ENCODE measurements at places on chromosomes 7 and 10.

- no peak for DNase-seq
Observed at GRCh38 chr10:83932245-83932644, 207.1 kb upstream of the GHITM start.

GRCh38 chr10:7945034-7945433 lies 109.5 kb upstream of the GATA3 start:
- DNase-seq, result no peak

DNA sequence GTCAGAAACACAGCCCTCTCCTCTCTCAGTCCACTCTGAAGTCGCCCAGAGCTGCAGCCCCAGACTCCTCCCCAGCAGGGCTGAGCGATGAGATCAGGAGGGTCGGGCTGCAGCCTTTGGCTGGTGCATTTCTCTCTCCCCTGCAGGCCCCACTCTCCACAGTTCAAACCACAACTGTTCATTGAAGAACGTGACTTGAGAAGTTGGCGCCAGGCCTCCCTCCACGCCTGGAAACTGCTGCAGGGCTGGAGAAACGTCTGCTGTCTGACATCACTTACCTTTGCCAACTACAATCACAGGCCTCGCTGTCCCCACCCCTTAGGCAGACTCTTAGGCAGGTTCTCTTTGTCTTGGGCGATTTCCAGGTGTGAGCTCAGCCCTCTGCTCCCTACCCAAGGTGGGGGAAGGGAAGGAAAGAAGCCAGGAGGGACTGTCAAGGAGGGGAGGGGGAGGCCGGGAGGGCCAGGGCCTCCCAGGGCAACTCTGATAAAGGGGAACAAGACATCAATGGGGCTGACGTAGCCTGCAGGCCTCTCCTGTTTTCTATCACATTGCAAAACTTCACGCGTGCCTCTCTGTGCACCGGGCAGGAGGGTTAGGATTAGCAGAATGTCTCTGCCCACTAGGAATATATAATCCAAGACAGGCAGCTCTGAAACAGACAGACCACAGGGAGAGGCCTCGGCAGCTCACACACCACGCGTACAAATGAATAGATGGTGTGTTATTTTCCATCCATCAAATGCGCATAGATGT lies 32.7 kb downstream of the CALML5 start:
- no peak for DNase-seq

DNA sequence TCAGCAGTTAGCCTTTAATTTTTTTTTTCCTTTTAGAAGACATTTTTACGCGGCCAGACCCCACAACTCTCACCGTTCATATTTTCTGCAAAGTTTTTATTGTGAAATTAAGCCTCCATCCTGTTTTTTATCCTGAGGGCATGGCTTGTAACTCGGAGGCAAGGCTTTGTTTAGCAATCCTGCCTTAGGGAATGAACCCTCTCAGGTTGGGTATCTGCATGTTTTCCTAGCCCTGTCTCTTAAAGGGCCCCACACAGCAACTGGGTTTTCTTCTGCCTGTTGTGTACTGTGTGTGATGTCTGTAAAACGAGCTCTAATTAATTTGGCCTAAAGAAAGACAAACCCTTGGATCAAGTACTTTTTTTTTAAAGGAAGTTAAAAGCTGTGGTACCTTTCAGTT lies 130.2 kb upstream of the COBL start:
- no peak for DNase-seq

DNA sequence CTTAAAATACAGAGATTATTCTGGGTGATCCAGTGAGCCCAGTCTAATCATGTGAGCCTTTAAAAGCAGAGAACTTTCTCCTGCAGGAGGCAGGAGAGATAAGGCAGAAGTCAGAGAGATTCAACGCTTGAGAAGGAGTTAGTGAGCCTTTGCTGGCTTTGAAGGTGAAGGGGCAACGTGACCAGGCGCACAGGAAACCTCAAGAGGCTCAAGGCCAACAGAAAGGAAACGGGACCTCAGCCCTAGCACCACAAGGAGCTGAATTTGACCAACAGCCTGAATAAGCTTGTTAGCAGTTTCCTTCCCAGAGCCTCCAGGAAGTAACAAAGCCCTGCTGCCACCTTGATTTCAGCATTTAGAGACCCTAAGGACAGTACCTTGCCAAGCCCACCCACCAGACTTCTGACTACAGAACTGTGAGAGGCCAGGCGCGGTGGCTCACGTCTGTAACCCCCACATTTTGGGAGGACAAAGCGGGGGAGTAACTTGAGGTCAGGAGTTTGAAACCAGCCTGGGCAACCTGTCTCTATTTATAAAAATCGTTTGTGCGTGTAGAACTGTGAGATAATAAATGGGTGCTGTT lies 87.3 kb upstream of the KAT6B start:
- no peak for DNase-seq

- DNase-seq, result peak; percentile 17
Observed at GRCh38 chr7:134865001-134865845, 85.8 kb downstream of the CALD1 start.

- DNase-seq, result no peak
Observed at GRCh38 chr7:21044913-21045568, 258.4 kb upstream of the SP8 start.

DNA sequence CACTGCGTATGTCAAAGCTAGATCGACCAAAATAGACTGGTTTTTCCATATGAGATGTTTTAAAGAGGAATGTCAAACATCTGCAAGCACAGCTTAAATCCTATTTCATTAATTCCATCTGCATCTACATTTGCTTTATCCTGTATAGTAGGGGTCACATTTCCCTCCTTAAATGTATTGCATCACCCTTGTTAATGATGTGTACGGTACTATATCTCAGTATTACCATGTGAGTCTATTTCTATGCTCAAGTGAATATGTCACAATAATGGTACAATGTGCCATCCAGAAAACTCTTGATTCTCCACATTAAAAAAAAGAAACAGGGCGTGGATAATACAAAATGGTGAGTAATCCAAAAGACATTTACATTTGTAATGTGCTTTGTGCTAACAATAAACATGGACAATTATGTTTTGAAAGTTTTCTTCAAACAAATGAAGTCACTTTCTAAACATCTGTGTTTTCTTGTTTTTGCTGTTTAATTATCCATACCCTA lies 56.6 kb downstream of the TWIST1 start:
- DNase-seq, result no peak

- DNase-seq, result no peak
Observed at GRCh38 chr10:48940958-48941357, 1.3 kb upstream of the LRRC18 start.

DNA sequence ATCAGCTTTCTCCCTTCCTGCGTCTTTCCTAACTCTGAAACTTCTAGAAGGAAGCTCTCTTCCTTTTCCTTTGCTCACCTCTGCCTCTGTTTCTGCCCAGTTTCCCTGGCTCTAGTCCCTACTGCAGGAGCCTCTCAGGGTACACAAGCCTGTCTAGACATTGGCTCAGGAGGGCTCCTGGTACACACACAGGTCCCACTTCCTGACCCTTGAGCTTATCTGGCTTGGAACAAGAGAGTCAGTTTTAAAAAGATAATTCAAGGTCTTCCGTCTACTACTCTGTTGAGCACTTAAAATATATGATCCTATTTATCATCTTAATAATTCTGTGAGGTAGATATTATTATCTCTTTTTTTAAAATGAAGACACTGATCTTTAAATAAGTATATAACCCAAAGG lies 140.7 kb downstream of the RTKN2 start:
- DNase-seq, result no peak

GRCh38 chr10:48658243-48658974 lies 26.3 kb upstream of the WDFY4 start:
- DNase-seq, result peak; percentile 51

DNA sequence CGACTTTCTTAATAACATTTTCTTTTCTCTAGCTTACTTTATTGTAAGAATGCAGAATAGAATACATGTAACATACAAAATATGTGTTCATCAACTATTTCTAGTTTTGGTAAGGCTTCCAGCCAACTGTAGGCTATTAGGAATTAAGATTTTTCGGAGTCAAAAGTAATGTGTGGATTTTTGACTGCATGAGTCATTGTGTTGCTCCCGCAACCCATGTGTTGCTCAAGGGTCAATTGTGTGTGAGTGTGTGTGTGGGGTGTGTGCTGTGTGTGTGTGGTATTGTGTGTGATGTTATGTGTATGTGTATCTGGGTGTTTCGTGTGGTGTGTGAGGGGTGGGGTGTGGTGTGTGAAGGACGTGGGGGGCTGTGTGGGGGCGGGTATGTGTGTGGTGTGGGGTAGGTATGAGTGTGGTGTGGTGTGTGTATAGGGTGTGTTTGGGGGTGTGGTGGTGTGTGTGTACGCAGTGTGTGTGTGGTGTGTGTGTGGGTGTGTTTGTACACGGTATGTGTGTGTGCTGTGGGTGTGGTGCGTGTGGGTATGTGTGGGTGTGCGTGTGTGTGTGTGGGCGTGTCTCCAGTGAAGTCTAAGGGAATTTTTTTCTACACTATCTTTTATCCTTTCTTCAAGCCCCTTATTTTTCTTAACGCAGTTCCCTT lies 60.5 kb downstream of the RSU1 start:
- no peak for DNase-seq

- DNase-seq, result peak; percentile 32
Observed at GRCh38 chr7:4682621-4683042, 537 bp downstream of the FOXK1 start.

DNA sequence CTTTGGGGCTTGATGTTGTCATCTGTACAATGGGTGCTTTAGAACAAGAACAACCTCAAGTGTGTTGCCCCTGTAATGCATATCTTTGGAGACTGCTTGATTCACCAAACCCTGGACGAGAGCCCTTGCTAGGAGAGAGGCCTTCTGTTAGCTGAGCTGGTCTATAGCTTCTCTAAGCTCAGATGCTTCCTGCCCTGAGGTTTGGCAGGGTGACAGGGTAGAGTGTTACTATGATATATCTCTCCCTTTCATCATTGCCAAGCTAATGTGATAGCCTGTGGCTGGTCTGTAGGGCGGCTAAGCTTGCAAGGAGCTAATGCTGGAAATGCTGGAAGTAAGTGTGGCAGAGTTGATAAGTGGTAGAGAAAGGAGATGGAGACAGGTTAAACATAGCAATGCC lies 364.1 kb downstream of the RPS24 start:
- no peak for DNase-seq

DNA sequence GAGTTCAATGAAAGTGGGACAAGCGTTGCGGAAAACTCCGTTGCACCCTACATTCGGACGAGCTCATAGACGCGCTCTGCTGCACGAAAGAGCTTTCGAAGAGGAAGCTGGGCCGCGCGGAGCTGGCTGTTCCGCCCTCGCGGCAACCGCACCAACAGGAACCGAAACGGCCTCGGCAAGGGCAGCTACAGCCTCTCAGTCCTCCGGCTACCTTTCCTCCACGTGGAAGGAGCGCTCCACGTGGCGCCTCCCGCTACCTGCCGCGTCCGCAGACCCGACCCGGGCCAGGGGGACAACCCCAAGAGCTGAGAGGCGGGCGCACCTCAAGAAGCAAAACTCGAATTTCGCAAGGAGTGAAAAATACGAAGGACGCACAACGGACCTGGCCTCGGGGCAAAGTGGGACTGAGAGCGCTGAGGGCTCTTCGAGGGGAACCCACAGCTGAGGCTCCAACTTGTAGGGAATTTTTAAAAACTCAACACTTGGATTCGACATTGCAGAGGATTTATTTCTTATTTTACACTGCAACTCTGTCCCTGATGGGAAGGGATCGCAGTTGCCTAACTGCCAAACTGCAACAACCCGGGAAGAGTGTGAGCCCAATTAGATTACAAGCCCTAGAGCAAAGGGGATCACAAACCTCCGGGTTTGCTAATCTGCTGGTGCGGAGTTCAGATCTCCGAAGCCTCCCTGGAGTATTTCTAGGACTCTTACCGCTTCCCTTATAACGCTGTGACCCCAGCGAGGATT lies 1.4 kb downstream of the HPSE2 start:
- DNase-seq, result no peak

GRCh38 chr10:97332591-97333350 lies 1.8 kb downstream of the FRAT2 start:
- no peak for DNase-seq

GRCh38 chr10:11824825-11825224 lies 1.7 kb downstream of the PROSER2 start:
- DNase-seq, result no peak

DNA sequence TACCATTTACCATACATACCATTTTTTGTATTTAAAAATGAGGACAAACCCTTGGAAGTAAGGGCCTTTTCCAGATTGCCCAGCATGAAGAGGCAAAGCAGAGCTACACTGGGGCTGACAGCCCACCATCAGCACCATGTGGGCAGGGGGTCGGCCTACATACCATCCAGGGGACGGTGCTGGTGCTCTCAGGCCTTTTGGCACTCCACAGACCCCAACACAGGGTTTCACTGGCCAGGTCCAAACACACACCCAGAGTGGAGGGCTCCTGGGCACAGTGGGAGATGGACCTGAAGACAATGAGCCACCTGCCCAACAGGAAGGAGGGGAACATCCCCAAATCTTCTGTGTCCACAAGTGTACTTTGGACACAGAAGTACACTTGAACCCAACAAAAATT lies 69.2 kb upstream of the CAMK2B start:
- no peak for DNase-seq

DNA sequence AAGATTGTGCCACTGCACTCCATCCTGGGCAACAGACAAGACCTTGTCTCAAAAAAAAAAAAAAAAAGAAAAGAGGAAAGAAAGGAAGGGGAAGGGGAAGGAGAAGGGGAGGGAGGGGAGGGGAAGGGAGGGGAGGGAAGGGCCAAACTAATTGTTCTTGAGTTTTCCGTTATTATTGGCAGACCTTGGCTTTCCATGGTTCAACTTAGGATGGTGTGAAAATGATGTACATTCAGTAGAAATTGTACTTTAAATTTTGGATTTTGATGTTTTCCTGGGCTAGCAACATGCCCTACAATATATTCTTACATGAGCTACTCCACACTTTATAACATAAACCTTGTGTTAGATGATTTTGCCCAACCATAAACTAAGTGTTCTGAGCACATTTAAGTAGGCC lies 1.2 kb upstream of the TMEM72 start:
- DNase-seq, result no peak

DNA sequence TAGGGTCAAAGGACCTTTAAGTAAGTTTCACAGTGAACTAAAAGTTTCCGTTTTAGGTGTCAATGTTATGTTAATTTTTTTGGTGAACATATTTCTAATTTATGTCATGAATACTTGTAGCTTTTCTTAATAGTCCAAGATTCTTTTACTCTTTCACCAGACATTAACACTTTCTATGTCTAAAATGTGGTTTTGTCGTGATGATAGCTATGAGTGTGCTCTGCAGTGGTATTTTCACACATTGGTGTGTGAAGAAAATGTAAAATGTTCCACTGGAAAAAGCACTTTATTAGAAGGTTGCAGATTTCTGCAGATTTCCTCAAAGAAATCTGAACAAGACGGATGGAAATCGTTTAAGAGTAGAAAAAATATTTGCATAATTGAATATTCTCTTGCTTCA lies 561.0 kb upstream of the ANKRD30A start:
- no peak for DNase-seq

- DNase-seq, result no peak
Observed at GRCh38 chr7:33757050-33757449, 148.3 kb upstream of the BMPER start.

- DNase-seq, result no peak
Observed at GRCh38 chr7:64630496-64630895, 35.4 kb upstream of the ZNF107 start.

- no peak for DNase-seq
Observed at GRCh38 chr7:131527456-131527855, 29.0 kb downstream of the PODXL start.

GRCh38 chr10:117442521-117442920 lies 67.3 kb upstream of the PDZD8 start:
- DNase-seq, result no peak

Measured in activated CD4-positive, alpha-beta T cell treated with anti-CD3 and anti-CD28 coated beads, Interleukin-2, amount 50 U/mL, for 1 hour (primary cell).